Activated CD4-positive, CD25-positive, alpha-beta regulatory T cell treated with anti-CD3 and anti-CD28 coated beads, Interleukin-2, amount 50 U/mL, for 72 hours (primary cell): ENCODE measurements at places on chromosomes 16 and 17.

DNA sequence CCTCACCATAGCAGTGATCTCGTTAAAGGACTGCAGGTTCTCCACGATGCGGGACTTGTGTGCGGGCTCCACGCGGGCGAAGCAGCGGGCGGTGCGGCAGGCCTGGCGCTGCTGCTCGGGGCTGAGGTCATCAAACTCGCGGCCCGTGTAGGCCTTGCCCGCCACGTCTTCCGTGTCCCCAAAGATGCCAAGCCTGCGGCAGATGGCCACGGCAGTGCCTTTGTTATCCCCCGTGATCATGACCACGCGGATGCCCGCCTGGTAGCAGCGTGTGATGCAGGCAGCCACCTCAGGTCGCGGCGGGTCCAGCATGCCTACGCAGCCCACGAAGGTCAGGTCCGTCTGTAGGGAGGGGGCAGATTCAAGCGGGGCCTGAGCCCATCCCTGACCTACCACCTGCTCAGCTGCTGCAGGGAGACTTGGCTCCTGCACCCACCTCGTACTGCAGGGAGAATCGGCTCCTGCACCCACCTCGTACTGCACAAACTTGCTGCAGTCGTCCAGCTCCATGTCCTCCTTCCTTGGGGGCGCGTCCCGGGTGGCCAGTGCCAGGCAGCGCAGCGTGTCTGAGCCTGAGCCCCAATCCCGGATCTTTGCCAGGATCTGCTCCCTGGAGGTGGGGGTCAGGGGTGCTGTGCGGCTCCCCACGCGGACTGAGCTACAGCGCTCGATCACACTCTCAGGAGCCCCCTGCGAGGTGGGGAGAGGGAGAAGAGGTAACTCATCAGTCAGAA lies 23.1 kb downstream of the ATP2A3 start:
- no peak for DNase-seq

- no peak for DNase-seq
Observed at GRCh38 chr16:9062301-9062700, 29.1 kb upstream of the HAPSTR1 start.

GRCh38 chr17:74403512-74404137 lies 28.3 kb upstream of the GPRC5C start:
- no peak for DNase-seq

- no peak for DNase-seq
Observed at GRCh38 chr16:3143598-3144320, 8.9 kb downstream of the ZNF213 start.

- DNase-seq, result no peak
Observed at GRCh38 chr17:54882950-54883349, 17.7 kb upstream of the TOM1L1 start.

GRCh38 chr17:28228109-28228840 lies 90.7 kb upstream of the TMEM97 start:
- DNase-seq, result peak; percentile 26

- no peak for DNase-seq
Observed at GRCh38 chr17:57365420-57365819, 109.1 kb downstream of the MSI2 start.

GRCh38 chr16:78244131-78244895 lies 144.9 kb downstream of the WWOX start:
- DNase-seq, result no peak

GRCh38 chr16:66895999-66896398 lies 15.7 kb downstream of the PDP2 start:
- DNase-seq, result no peak

DNA sequence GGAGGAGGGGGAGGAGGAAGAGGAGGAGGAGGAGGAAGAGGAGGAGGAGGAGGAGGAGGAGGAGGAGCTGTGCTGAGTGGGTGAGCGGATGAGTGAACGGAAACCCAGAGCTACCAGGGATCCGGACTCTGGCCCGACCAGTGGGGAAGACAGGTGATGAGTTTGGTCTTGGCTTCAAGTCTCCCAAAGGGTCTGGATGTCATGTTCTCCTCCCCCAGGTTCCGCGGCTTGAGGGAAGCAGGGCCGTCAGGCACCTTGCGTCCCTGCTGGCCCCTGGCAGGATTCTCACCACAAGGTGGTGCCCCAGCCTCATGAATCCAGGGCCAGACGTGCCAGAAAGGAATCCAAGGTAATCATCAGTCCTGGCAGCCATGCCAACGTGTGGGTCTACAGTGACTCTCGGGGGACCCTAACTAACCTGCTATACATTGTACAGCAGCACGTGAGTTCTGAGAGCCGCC lies 13.5 kb upstream of the ABAT start:
- no peak for DNase-seq

- no peak for DNase-seq
Observed at GRCh38 chr17:76545918-76546555, 6.2 kb downstream of the PRCD start.

GRCh38 chr17:35676441-35676840 lies 55.0 kb upstream of the RASL10B start:
- no peak for DNase-seq

- no peak for DNase-seq
Observed at GRCh38 chr17:60562421-60562820, 36.4 kb upstream of the APPBP2 start.

- no peak for DNase-seq
Observed at GRCh38 chr17:30429155-30429554, 48.1 kb upstream of the GOSR1 start.

GRCh38 chr17:79622776-79623175 lies 11.9 kb upstream of the RBFOX3 start:
- no peak for DNase-seq

DNA sequence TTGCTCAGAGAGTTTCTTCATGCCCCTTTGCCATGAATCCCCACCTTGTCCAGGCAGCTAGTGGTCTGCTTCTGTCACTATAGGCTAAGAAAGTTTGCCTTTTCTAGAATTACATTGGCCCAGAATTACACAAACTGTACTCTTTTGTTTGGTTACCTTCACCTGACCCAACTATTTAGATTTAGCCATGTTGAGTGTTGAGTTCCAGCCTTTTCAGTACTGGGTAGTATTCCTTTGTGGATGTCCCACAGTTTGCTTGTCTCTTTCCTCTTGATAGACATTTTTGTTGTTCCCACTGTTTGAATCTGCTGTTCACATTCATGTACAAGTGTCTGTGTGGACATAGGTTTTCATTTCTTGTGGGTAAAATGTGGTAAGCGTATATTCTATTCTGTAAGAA lies 22.3 kb downstream of the USP10 start:
- DNase-seq, result no peak

- no peak for DNase-seq
Observed at GRCh38 chr17:13086142-13086769, 68.4 kb upstream of the ELAC2 start.

DNA sequence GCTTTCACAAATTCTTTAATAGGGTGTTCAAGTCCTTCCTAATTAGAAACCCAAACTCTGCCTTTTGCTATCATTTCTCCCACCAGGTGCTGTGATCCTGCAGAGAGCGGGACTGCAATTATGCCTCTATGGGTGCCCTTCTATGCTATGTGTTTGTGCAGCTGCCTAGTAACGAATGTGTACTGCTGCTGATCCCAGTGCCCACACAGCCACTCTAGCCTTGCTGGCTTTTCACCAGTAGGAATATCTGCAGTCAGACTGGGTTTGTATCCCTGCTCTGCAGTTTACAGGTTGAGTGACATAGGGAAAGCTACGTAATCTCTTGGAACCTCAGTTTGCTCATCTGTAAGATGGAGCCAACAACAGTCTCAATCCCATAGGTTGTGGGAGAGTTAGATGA lies 179.6 kb upstream of the IRX3 start:
- DNase-seq, result no peak

GRCh38 chr17:33055746-33056145 lies 64.1 kb downstream of the SPACA3 start:
- no peak for DNase-seq
